ENCODE measurements at places on chromosomes 11 and 22. TPM values are rescaled to one million over a fixed set of nuclear protein-coding genes. Genes with fewer than 3 reads are reported as not detected.

Gene API5
- 115 TPM for total RNA-seq

Gene NCR3LG1
- 11.8 TPM for total RNA-seq

Gene POU2AF1
- under 0.01 TPM for total RNA-seq

Gene BDNF
- total RNA-seq: 5.2 TPM

Gene BEST1
- 0.49 TPM for total RNA-seq

Gene TBX1
- not detected for total RNA-seq

Gene MOGAT2
- total RNA-seq: 0.25 TPM

Gene CD3D
- total RNA-seq: not detected

Gene ADAMTS8
- total RNA-seq: 2.0 TPM

Gene PANX1
- 149 TPM for total RNA-seq

Gene YAP1
- total RNA-seq: 17.2 TPM

Gene CNGA4
- total RNA-seq: 0.25 TPM

Gene BTG4
- total RNA-seq: not detected

Gene SMTNL1
- not detected for total RNA-seq

Gene PLEKHB1
- total RNA-seq: 14.3 TPM

Gene GRIK4
- 4.4 TPM for total RNA-seq

Gene NKAPD1
- total RNA-seq: 28.8 TPM

Gene CD3E
- not detected for total RNA-seq

Gene AMOTL1
- total RNA-seq: 31.2 TPM

Gene FOSL1
- total RNA-seq: not detected

Gene OR5AL1
- not detected for total RNA-seq

Gene MFNG
- 1.5 TPM for total RNA-seq

Gene NEFH
- total RNA-seq: 0.49 TPM

Gene TOP3B
- total RNA-seq: 12.3 TPM

Gene C11orf42
- not detected for total RNA-seq

Gene SH3BP1
- total RNA-seq: 0.49 TPM

Gene RANBP1
- 102 TPM for total RNA-seq

Gene SLC22A8
- 2.2 TPM for total RNA-seq

Gene MS4A4A
- total RNA-seq: 1.2 TPM

Gene PHF21B
- 6.1 TPM for total RNA-seq

Gene SEC14L3
- not detected for total RNA-seq

Gene TECTA
- 2.2 TPM for total RNA-seq

Gene CSNK2A3
- total RNA-seq: 2.5 TPM

Gene ZNF280B
- 3.9 TPM for total RNA-seq

Gene KRTAP5-10
- total RNA-seq: not detected

Gene C11orf91
- not detected for total RNA-seq

Gene MMP13
- total RNA-seq: 0.25 TPM

Gene ANGPTL5
- 0.25 TPM for total RNA-seq

Gene UCP3
- total RNA-seq: 0.98 TPM

Gene YPEL4
- 3.7 TPM for total RNA-seq

Gene GAS2
- total RNA-seq: 6.6 TPM

Gene SRPRA
- 10.1 TPM for total RNA-seq

Gene OR8A1
- total RNA-seq: not detected

Gene ENTHD1
- total RNA-seq: not detected

Gene ASRGL1
- 24.6 TPM for total RNA-seq

Gene TRIM66
- 1.2 TPM for total RNA-seq

Gene CCDC73
- under 0.01 TPM for total RNA-seq

Gene NFAM1
- total RNA-seq: 0.49 TPM

Gene POTEH
- not detected for total RNA-seq
